ENCODE measurements at places on chromosomes 7 and 10.

DNA sequence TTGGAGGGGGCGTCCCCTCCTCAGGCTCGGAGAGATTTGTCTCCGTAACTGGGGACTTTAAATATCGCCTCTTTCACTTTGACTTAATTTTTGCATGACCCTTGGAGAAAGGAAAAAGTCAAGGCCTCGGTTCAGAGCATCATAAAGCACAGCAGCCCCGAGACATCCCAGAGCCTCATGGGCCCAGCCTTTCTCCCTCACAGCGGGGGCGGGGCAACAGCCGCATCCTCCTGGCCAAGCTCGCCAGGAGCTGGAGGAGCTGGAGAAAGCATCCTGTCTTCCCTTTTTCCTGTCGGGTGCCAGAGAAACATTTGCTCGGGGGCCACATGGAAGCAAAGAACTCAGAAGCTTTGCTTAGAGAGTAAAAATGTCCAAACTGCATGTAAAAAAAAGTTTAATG is 43.6 kb upstream of the DPYSL4 start:
- no peak for DNase-seq

- no peak for DNase-seq
Observed at GRCh38 chr7:20846791-20847190, 60.1 kb upstream of the SP8 start.

GRCh38 chr7:91373111-91373800 is 109.0 kb downstream of the FZD1 start:
- no peak for DNase-seq

DNA sequence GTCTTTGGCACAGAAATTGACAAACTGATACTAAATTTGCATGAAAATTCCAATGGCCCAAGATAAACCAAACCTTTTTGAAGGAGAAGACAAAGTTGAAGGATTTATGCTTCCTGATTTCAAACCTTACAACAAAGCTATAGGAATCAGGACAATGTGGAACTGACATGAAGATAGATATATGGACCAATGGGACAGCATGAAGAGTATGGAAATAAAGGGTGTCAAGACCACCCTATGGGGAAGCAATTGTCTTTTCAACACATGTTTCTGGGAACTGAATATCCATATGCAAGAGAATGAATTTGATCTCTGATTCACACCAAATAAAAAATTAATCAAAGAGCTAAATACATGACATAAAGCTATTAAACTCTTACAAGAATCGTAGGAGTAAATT is 77.2 kb upstream of the ADARB2 start:
- no peak for DNase-seq

- DNase-seq = no peak
Observed at GRCh38 chr10:71761541-71762113, 11.7 kb downstream of the VSIR start.

GRCh38 chr10:12201543-12201942 is 5.6 kb downstream of the CDC123 start:
- DNase-seq = no peak

DNA sequence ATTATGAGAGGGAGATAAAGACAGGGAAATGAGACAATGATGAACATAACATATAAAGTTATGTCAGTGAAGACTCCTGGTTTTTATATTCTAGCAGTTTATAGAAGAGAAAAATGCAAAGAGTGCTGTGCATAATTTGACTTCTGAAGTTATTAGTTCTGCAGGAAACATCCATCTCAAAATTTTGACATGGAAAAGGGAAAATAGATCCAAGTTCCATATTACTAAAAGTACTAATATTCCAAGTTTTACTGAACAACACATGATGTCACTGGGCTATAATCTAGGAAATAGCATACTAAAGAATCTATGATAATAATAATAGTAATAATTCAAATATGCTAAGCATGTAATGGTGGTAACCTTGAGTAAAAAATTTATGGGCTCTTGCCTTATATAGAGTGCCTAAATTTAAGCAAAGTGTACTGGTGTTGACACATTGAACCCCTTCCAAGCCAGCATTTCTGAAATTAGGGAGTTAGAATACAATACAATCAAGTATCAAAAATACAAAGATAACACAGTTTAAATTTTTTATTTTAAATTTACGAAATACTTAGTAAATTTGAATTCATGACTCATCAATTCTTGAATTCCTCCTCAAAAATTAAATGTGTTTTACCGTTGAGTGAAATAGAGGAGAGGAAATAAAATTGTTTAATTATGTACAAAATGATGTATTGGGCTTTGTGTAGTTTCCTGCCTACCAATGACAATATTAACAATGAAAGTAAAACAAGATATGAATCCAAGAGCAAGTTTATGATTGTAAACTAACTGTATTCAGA is 102.8 kb upstream of the KCND2 start:
- DNase-seq = no peak

DNA sequence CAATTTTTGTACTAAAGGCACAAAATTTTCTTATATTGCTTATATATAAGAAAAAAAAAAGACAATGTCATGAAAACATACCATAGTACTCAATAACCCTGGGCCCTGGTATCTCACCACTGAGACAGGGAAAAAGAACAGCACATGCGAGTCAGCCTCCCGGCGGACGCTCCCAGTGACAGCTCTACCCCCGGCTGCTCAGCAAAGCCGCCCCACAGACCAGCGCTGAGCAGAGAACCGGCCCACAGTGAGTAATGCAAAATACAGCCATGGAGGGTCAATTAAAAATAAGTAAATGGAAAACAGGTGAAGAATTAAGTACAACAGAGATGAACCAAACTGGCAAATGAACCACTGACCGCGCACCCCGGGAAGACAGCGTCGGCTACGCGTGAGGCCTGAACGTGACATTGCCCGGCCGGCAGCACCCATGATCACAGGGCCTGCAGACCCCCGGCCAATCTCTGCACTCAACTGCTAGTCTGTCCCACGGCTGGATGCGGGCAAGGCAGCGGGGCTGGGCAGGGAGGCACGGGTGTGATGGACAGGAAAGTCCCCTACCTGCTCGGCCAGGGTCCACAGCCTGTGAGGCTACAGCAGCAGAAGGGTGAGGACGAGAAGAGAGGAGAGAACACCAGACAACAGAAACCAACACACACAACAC is 175.9 kb downstream of the ZMYND11 start:
- no peak for DNase-seq

GRCh38 chr10:31926765-31927564 is 1.7 kb downstream of the ARHGAP12 start:
- no peak for DNase-seq

DNA sequence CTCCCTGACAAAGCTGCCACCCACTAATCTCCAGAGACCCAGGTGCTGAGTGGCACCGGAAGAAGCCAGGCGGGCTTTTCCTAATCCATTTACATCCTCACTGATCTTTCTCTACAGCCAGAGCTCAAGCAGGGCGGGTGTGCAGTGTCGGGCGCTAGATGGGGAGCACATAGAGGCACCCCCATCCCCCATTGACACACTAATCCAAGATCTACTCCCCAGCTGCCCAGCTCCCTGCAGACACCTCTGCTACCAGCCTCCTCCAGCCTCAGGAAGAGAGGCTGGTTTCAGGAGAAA is 22.2 kb downstream of the FRMPD2 start:
- no peak for DNase-seq

GRCh38 chr10:22615819-22616499 is 98.4 kb downstream of the PIP4K2A start:
- no peak for DNase-seq

GRCh38 chr10:58714409-58714808 is 201.7 kb downstream of the BICC1 start:
- DNase-seq = no peak

- peak; percentile 82 for DNase-seq
Observed at GRCh38 chr10:129035052-129035827, 431.8 kb upstream of the MGMT start.

- no peak for DNase-seq
Observed at GRCh38 chr7:55366461-55367070, 1.4 kb downstream of the LANCL2 start.

GRCh38 chr7:68893411-68893810 is 704.9 kb upstream of the AUTS2 start:
- no peak for DNase-seq

- no peak for DNase-seq
Observed at GRCh38 chr7:101122933-101123702, 3.8 kb upstream of the SERPINE1 start.

- DNase-seq = no peak
Observed at GRCh38 chr10:126504063-126504760, 115.9 kb upstream of the ADAM12 start.

DNA sequence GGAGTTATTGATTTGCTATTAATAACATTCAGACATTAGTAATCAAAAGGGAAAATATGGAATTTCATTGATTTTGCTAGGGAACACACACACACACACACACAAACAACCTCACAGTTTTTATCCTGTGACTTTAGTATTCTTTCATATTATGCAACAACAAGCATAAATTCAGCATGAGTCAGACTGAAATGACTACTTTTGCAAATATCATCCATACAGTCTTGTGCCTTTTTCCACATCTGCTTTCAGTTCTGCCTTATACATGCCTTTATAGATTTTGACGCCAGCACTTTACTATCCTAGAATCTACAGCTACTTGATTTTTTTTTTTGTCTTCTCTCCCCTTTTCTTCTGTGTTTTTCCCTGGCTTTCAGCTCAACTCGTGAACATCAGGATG is 975.8 kb upstream of the LRRTM3 start:
- DNase-seq = no peak

DNA sequence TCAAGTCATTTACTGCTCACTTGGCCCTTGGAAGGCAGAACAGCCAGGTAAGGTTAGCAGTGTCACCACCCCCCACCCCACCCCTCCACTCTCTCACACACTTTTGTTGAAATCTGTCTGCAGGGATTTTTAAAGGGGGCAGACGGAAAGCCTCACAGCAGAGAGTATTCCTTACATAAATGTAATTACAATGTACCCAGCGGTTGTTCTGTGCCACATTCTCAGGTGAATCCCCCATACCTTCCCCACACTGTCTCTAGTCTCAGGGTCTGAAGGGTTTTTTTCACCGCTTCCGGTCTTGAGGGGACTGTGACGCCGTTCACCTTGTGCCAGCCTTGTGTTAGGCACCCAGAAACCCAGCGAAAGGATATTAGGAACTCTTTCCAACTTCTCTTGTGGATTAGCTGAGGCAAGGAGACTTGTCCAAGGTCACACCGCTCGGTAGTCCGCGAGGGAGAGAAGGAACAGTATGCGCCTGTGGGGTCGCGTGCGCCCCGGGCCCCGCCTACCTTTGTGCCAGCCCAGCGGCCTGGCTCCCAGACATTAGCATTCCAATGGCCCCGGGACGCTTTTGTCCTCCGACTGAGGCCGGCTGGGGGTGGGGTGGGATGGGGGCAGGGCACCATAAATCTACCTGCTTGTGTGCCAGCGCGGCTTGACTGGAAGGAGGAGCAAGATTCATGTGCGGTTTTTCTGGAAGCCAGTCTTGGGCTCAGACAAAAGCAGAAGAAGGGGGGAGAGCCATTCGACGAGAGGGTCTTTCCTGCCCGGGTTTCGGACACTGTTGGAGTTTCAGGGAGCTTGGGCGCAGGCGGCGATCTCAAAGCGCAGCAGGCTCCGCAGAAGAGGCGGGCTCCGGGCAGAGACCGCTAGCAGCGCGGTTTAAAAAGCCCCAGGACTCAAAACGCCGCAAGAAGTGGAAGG is 4.5 kb downstream of the NEUROG3 start:
- no peak for DNase-seq
